Stimulated activated CD8-positive, alpha-beta memory T cell treated with anti-CD3 and anti-CD28 coated beads, Interleukin-2, amount 100 ng/mL, for 48 hours (primary cell): ENCODE measurements at places on chromosomes 6 and 20.

GRCh38 chr20:60700728-60701127, 551.3 kb upstream of the CDH4 start:
- DNase-seq, result no peak

GRCh38 chr20:48945840-48946514, 24.5 kb downstream of the ARFGEF2 start:
- DNase-seq, result no peak

GRCh38 chr20:38941726-38942389, 15.6 kb downstream of the FAM83D start:
- no peak for DNase-seq

- DNase-seq, result no peak
Observed at GRCh38 chr6:159595173-159595572, 97.9 kb downstream of the SOD2 start.

DNA sequence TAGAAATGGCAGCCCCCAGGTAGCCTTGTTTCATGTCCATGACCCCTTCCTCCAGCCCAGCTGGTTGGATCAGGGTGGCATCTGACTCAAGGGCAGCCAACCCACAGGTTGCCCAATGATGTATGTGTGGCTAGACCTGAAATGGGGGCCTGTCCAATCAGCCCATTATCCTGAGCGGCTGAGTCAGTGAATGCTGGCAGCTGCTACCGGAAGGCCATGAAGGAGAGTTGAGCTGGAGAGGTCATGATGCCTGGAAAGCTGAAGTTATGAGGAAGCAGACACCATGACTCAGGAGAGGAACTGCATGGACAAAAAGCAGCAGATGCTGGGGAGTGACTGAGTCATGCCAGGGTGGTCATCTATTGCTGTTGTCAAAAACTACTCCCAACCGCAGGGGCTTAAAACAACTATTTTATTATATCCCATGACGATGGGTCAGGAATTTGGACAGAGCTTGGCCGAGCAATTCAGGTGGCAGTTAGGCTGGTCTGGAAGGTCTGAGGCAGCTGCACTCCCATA, 67.3 kb downstream of the MDGA1 start:
- DNase-seq, result no peak

GRCh38 chr20:24489631-24490260, 20.3 kb downstream of the SYNDIG1 start:
- no peak for DNase-seq

DNA sequence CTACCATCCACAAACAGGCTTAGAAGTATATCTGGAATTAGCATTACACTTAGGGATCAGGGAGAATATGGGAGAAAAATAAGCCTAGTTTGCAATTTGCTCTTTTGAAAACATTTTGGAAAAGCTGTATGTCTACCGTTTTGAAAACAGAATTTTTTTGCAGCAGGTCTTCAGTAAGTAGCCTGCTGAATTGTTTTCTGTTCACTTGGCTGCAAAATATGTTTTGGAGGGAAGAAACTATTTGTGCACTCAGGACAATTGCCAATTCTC, 39.6 kb downstream of the ILRUN start:
- DNase-seq, result no peak
